Activated naive CD4-positive, alpha-beta T cell (primary cell): ENCODE measurements at places on chromosomes 13 and 19.

GRCh38 chr13:58587183-58587582 is 955.6 kb downstream of the PCDH17 start:
- no peak for DNase-seq

GRCh38 chr19:15550929-15551292 is 42.6 kb downstream of the CYP4F22 start:
- DNase-seq, result no peak

- no peak for DNase-seq
Measured at GRCh38 chr13:50119591-50119990, 104.3 kb downstream of the KCNRG start.

- DNase-seq, result no peak
Measured at GRCh38 chr13:33207615-33207961, 78.0 kb downstream of the STARD13 start.

DNA sequence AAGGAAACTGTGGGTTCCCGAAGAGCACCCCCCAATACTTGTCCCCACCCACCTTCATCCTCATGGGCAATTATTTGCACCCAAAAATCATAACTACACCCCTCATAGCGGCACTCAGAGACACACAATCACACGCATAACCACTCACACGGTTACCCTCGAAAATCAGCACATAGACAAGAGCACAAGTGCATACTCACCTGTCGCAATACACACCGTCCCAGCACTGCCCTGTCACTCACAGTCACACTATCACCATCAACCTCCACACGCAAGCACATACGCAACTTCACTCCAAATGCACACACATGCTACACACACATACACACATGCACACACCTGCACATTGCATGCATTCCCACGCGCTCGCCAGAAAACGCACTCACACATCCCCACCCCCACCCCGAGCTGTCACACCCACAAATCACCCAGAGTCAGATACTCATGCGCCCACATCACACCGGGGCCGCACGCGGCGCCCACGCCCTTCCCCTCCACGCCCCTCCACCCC is 535 bp downstream of the COL5A3 start:
- DNase-seq, result no peak

GRCh38 chr13:80821466-80821865 is 480.5 kb upstream of the SPRY2 start:
- DNase-seq, result no peak

DNA sequence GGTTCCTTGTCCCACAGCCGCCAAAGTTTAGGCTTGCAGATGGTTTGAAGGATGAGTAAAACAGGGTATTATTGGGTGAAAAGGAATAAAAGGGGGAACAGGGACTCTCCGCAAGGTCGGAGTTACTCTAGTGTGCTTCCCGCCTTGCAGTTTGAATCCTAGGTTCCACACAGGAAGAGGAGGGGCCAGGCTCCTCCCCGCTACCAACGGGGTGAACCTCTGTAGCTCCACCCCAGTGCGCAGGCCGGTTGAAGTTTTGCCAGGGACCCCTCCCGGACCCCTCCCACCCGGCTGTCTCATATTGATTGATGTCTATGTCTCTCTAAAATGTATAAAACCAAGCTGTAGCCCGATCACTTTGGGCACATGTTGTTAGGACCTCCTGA is 11.6 kb upstream of the GTF2F2 start:
- no peak for DNase-seq

GRCh38 chr13:41505209-41505835 is 48.0 kb downstream of the RGCC start:
- no peak for DNase-seq

GRCh38 chr13:26923824-26924605 is 163.4 kb upstream of the GPR12 start:
- no peak for DNase-seq

GRCh38 chr13:46519182-46519581 is 33.8 kb upstream of the LRCH1 start:
- no peak for DNase-seq

- DNase-seq, result no peak
Measured at GRCh38 chr13:106088085-106088484, 447.4 kb downstream of the EFNB2 start.

GRCh38 chr13:106534639-106535551 is 567 bp downstream of the EFNB2 start:
- DNase-seq, result no peak

- DNase-seq, result no peak
Measured at GRCh38 chr19:16850133-16850532, 20.9 kb downstream of the SIN3B start.

- no peak for DNase-seq
Measured at GRCh38 chr13:78601124-78601873, 2.1 kb downstream of the POU4F1 start.

GRCh38 chr19:13783565-13784500 is 9.6 kb downstream of the C19orf53 start:
- DNase-seq, result no peak

- no peak for DNase-seq
Measured at GRCh38 chr13:61880578-61881283, 465.1 kb upstream of the PCDH20 start.

- no peak for DNase-seq
Measured at GRCh38 chr13:22017226-22017625, 346.4 kb downstream of the FGF9 start.

GRCh38 chr13:25252225-25252624 is 35.1 kb downstream of the MTMR6 start:
- no peak for DNase-seq

GRCh38 chr19:1811472-1811894 is 593 bp downstream of the ATP8B3 start:
- no peak for DNase-seq

GRCh38 chr19:39083599-39083982 is 577 bp upstream of the ACP7 start:
- DNase-seq, result no peak

DNA sequence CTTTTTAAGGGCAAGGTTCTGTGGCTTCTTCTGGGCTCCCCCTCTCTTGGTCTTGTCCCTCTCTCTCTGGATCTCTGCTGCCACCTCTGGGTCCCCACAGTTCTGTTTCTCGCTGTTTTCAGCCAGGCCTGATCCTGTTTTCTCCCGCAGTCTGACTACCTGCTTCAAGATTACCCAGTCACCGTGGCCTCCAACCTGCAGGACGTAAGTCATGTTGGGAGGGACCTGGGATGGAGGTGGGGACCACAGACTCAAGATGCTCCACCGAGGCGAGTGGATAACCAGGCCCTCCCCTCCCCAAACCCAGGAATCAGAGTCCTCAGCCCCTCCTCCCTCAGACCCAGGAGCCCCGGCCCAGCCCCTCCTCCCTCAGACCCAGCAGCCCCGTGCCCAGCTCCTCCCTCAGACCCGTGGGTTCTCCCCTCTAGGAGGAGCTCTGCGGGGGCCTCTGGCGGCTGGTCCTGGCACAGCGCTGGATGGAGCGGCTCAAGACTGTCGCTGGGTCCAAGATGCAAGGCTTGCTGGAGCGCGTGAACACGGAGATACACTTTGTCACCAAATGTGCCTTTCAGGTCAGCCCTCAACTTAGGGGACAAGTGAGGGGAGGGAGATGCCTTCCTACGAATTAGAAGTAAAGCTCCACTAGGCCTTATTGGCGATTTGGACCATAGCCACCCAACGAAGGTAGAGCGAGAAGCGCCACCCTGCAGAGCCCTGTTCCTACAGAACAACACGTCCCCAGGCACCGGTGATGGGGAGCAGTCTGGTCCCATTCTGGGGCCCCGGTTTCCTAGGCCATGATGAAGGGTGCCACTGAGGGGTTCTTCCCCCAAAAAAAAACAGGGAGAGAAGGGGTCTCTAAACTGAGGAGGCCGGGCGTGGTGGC is 2.2 kb downstream of the FLT3LG start:
- DNase-seq, result no peak

DNA sequence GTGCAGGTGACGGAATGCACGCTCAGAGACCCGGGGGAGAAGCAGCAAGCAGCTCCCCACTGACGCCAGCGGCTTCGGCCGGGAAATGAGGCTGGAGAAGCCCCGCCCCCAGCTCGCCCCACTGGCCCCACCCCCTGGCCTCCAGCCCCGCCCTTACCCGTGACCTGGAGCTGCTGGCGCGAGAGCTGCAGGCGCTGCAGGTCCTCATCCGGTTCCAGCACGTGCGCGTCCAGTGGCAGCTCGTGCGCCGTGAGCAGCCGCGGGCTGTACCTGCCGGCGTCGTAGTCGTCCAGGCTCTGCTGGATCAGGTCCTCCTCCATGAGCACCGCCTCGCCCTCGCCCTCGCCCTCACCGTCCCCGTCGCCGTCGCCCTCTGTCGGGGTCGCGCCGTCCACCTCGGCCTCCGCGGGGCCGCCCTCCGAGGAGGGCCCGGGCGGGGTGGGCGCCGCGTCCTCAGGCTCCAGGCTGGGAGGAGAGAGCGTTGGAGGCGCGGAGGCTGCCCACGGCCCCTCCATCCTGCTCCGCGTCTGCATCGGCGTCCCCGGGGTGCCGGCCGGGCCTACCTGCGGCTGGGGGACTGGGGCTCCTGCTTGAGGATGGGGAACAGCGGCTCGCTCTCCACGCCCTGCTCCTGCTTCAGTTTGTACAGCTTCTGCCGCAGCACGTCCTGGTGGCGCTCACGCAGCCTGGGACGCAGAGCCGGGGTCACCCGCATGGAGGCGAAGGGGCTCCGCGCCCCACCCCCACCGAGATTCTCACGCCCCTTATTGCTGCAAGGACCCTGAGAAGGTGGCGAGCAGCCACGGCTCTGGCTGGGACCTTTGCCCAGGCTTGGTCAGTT is 6.4 kb upstream of the TBXA2R start:
- no peak for DNase-seq

DNA sequence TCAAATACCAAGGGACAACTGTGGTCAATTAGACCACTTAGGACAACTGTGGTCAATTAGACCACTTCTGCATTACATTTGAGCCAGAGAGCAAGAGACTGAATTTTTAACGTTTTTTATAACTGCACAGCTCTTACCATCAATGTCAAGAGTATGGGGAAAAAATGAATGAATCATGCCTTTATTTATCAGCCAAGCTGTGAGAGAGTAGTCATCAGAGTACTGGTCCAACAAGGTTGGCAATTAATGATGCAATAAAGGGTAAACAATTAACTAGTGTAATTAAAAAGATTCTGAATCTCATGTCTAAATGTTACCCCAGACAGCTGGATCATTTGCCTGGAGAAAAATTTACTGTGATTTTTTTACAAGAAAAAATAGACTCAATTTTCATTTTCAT is 381.1 kb downstream of the LIG4 start:
- no peak for DNase-seq

DNA sequence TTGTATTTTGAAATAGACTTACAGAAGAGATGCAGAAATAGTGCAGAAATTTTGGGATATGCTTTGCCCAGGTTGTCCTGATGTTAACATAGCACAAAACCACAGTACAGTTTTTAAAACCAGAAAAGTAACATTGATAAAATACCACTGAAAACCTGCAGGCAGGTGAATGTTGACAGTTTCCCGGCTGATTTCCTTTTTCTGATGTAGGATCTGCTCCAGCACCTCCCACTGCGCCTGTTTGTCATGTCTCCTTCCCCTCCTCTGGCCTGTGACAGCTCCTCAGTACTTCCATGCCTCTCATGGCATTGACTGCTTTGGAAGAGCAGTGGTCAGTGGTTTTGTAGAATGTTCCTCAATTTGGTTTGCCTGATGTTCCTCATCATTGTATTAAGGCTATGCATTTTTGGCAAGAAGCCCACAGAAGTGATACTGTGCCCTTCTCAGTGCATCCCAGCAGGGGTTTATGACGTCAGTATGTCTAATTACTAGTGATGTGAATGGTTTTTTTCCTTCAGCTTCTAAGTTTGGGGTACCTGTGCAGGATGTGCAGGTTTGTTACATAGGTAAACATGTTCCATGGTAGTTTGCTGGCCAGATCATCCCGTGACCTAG is 31.0 kb downstream of the TDRD12 start:
- no peak for DNase-seq

DNA sequence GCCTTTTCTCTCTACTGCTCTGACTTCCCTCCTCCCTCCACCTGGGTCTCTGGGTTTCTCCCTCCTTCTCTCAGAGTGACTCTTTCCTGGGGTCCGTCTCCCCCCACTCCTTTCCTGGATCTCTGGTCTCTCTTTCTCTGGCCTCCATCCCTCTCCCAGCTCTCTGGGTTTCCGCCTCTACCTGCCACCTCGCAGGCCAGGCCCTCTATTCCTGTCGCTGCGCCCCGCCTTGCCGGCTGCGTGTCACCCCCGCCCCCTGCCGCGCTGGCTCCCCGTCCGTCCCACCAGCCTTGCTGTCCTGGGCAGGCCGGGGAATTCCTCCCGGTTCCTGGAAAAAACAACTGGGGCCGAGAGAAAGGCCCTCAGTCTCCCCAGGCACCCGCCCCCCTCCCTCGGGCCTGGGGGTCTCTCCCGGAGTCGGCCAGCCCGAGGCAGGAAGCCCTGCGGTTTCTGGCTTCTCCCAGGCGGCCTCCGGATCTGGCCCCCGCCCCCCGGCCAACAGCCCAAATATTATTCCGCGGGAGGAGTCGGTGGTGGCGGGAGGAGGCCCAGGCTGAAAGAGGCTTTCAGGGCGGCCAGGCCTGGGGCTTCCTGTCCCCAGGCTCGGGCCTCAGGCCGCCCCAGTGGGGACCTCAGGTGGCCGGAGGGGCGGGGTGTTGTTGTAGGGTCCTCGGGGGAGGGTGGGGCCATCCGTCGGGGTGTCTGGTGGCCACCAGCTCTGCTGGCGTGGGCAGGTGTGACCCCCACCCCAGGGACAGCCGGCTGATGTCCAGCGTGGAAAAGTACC is 9.3 kb downstream of the IRF2BP1 start:
- DNase-seq, result peak; percentile 21

DNA sequence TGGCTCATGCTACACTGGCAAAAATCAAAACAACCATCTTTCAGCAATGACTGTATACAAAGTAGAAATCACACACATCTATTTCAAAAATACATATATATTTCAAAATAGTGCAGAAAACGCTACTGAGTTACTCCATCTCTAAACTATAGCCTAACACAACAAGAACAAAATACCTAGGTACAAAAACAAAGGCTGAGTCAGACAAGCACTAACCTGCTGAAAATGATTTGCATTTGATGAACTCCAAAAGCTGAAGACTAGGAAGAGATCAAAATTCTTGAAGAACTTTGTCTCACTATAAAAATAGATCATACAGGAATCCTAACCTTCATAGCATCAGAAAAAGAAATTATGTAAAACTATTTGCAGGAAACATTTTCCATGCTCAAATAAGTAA is 381.6 kb downstream of the EFNB2 start:
- no peak for DNase-seq

DNA sequence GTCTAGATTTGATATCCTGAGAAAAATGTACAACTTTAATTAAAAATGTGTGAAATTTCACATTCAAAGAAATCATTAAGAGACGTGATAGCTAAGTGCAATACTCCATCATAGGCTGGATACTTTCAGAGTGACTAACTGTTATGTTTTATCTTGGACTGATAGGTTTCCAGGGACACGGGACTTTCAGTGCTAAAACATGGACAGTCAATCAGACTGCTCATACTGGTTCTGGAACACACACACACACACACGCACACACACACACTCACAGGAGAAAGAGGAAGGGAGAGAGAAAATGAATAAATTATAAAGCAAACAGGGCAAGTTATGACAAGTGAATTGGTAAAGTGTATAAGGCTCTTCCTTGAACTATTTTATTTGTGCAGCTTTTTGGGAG is 955.9 kb downstream of the SLITRK5 start:
- DNase-seq, result no peak

DNA sequence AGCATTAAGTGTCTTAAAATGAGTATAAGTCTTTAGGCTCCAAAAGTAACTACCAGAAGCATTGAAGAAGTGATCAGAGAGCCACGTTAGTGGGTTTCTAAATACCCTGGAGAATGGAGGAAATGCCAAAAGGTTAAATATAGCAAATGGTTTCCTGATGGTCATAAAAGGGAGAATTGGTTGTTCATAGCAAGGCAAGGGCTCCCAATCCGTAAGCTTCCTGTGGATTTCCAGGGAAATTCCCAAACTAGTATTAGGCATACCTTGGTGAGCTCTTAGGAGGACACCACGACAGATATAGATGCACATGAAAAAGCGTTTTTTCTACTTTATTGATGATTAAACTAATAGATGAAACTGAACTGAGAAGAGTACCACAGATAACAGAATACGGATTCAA is 410.9 kb downstream of the FOXO1 start:
- DNase-seq, result no peak
